ENCODE measurements at places on chromosomes 4 and X.
A peak's percentile ranks its signal among the peaks of the same experiment; 100 is the strongest.

DNA sequence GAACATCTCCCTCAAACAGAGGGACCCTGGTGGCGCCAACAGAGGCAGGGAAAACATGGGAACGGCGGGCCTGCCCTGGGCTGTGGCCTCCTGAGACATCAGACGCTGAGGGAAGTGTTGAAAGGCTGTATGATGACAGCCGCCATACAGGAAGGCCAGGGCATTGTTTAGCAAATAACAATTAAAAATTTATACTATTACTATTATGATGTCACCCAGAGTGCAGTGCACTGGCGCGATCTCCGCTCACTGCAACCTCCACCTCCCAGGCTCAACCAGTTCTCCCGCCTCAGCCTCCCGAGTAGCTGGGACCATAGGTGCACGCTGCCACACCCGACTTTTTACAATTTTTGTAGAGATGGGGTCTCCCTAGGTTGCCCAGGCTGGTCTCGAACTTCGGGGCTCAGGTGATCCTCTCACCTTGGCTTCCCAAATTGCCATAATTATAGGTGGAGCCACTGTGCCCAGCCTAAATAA is 54.6 kb downstream of the CPZ start:
- no peak for DNase-seq

DNA sequence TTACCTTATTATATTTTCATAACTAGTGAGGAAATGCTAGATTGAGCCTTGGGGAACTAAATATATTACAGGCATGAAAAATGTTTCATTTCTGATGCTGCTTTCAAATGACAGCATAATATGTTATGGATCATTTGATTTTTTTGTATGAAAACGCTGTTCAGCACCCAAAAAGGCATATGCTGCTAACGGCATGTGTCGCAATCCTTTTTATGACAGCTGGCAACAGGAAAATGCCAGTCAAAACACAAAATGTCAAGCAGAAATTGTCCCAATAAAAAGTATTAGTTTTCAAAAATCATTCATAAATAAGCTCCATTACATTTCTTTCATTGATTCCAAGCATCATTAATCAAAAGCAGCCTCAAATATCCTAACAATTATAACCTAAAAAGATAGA is 1244.5 kb downstream of the PCDH7 start:
- DNase-seq = no peak

DNA sequence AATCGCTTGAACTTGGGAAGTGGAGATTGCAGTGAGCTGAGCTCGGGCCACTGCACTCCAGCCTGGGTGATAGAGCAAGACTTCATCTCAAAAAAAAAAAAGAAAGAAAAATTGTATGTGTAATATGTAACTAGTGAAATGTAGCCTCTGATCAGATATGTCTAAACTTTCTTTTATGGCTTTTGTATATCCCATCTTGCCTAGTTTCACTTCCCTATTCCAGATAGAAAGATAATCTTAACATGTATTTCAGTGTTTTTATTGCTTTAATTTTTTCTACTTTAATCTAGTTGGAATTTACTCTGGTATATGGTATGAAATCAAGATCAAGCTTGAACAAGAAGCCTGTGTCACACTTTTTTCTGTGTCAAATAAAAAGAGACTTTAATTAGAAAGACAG is 1.9 kb upstream of the ZNF41 start:
- DNase-seq = no peak

GRCh38 chr4:8050180-8050554 is 108.4 kb downstream of the ABLIM2 start:
- no peak for DNase-seq

DNA sequence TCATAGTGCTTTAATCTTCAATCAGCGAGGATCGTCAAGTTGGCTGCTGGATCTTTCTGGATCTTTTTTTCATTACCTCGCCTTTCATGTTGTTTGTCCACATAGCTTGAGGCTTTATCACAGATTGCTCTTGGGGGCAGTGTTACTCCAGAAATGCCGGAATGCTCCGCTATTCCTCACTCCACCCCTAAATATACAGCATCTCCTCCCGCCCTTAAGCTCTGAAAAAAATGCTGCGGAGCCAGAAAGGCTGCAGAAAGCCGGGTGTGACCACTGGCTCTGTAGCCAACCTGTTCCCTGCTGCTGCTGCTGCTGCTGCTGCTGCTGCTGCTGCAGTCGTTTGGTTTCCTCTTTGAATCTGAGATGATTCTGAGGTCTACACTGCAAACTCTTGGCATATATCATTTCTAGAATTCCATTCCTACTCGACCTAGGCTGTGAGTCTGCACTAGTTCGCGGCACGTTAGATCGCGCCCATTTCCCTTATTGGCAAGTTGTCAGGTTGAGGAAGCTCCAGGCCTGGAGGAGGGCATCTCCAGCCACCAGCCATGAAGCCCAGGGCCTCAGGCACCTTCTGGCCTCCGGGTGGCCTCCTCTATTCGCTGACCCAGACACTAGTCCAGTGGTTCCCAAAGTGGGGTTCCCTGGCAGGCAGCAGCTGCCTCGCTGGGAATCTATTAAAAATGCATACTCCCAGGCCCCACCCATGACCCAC is 34.2 kb downstream of the WDR13 start:
- peak; percentile 27 for DNase-seq

DNA sequence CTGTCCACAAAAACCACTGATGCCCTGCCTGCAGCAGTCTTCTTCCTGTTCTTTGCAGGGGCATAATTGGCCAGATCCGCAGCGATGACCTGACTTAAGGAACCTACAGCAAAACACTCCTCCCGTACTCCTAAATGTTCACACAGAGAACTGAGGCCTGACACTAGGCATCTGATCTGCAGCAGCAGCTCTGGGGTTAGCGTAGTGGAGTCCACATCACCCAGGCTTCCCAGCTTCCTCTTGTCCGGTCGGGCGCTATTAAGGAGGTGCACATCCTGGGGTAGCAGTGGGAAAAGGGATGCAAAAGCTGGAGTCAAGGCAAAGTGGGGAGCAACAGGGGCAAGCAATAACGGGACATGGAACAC is 758 bp downstream of the SCFD2 start:
- no peak for DNase-seq

DNA sequence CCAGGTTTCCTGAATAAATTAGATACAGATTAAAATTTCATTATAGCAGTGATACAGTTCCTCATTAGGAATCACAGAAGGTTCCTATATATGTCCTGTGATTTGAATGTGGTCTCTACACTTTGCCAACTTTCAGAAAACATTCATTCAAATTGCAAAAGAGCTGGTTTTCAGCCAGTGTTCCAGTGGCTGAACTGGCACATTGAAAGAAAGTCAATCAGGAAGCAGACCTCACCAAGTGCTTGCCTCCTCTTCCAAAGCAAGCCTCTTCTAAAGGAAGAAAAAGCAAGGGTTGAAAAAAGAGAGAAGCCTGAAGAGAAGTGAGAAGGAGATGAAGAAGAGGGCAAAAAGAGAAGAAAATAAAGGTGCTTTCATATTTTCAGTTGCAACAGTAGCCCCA is 12.7 kb downstream of the KLHL34 start:
- DNase-seq = no peak

- no peak for DNase-seq
Observed at GRCh38 chr4:54473798-54474197, 184.0 kb upstream of the KIT start.

- no peak for DNase-seq
Observed at GRCh38 chrX:110310000-110310790, 7.7 kb downstream of the AMMECR1 start.

DNA sequence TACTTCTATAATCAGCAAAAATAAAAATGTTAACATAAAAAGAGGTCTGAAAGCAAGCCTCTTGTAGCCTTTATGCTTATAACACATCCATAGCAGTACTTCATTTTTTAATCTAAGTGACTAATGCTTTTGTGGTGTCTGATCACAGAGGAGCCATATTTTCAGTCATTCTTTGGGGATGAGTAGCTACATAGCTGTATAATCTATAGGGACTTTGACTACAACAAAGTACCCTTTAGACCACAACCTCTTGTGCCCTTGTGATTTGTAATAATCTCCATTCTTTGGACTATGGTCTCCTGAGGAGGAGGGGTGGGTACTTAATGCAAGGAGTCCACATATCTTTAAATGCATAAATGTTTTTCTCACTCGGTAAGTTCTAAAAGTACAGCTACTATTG is 9.6 kb downstream of the DRP2 start:
- DNase-seq = no peak

GRCh38 chr4:18110099-18110498 is 88.5 kb upstream of the LCORL start:
- no peak for DNase-seq

- DNase-seq = no peak
Observed at GRCh38 chr4:113822555-113823290, 61.2 kb upstream of the CAMK2D start.

DNA sequence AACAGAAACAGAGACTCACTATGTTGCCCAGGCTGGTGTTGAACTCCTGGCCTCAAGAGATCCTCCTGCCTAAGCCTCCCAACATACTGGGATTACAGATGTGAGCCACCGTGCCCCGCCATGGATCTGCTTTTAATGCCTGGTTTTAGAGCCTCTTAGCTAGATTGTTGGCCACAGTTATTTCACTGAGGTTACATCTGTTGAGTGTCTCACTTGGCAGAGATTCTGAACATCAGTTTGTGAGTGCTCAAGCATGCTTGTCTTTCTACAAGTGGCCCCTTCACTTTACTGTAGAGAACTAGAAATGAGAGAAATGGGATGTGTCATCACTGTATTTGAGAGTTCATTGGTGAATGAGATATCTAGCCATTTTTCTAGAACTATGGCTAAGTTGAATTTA is 218.5 kb downstream of the APBB2 start:
- no peak for DNase-seq

DNA sequence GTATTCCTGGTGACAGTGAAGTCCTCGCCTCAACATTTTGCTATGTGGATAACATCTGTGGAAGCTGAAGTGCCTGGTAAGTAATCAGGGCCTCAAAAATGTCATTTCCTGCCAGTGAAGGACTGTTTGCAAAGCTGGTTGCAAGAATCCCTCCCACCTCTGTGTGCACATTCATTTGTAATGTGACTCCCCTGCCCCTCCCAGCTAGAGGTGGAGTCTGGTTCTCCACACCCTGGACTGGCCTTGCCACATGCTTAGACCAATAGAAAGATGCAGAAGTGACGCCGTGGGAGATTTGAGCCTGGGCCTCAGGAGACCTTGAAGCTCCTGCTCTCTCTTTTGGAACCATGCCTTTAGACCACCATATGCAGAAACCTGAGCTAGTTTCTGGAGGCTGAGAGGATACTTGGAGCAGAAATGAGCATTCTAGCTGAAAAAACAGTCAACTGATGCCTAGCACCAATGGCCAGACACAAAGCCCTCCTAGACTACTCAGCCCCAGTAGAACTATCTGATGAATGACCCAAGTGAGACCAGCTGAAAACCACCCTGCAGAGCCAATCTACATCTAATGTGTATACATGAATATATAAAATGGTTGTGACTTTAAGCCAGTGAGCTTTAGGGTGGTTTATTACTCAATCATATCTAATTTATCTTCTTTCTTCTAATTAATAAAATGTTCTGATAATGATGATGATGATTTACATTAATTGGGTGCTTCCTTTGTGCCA is 47.8 kb upstream of the CRMP1 start:
- DNase-seq = no peak

- no peak for DNase-seq
Observed at GRCh38 chr4:7276515-7276914, 84.2 kb downstream of the SORCS2 start.

- no peak for DNase-seq
Observed at GRCh38 chr4:165872461-165873297, at the start of gene TLL1. Gene TLL1 (plus strand): TSS chr4:165873237. CDS start chr4:165873905, 668 bp downstream.

- DNase-seq = no peak
Observed at GRCh38 chr4:121053601-121054143, 18.7 kb downstream of the NDNF start.

DNA sequence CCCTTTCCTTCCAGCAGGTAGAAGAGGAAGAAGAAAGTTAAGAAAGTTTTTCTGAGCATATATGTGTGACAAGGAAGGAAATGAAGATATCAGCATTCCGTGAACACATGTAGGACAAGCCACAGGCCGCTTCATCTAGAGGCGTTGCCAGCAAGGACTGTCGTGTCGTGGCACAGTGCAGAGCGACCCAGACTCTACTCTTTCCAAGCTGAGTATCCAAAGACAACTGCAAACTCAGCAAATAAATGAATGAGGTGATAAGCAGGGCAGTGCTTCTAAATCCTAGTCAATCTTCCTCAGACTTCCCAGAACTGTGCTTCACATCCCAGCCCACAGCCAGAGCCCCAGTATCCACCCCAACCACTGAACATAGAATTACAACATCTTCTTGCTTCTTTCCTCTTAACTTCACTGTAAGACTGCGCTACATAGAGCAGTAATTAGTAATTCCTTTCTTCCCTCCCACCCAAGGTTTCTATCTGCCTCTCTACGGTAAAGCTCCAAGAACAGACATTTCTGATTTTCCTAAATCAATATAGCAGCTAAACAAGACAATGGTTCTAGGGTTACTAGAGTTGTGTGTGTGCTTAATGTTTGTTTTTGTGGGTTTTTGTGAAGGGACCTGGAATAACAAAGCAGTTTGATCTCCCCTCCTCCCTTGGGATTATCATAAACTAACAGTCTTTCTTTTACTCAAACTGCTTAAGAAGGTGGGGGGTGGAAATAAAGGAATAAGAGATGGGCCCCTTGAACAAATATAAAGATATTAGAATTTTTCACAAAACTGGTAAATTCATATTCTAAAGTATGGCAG is 71.6 kb downstream of the PAPSS1 start:
- no peak for DNase-seq

- DNase-seq = no peak
Observed at GRCh38 chr4:134260126-134260525, 58.5 kb upstream of the PABPC4L start.

DNA sequence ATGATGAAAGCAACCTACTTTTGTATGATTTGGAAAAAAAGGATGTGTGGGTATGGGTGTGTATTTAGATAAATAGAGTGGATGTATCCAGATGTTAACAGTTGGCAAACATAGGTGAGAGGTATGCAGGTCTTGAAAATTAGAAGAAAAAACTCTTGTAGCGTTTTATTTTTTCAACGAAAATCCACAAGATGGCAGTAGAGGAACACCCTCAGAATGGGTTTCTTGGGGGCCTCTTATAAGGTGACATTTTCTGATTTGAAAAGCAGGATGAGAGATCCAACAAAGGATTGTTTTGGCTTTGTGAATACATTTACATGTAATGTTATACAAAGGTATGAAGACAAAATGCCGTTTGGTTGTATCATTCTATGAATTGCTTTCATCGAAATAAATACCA is 68.3 kb downstream of the FMR1NB start:
- DNase-seq = no peak

DNA sequence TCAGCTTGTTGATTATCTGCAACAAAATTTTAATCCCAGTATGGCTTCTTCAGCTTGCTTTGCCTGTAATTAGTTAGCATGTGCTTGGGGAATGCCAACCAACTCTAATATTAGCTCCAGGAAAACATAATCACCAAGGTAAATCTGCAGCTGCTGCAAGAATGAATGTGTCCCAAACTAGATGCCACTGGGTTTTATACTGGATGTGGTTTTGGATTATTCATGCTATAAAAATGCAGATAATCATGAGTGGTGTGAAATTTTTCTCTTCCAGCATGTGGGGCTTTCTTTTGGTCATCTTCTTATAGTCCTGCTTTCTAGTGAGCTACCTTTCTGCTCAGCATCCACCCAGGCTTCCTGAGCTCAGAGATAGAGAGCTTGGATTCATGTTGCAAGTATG is 295.9 kb upstream of the CASK start:
- DNase-seq = no peak

- no peak for DNase-seq
Observed at GRCh38 chr4:169811476-169811875, 53.7 kb upstream of the HPF1 start.
